Activated T-cell treated with anti-CD3 and anti-CD28 coated beads, Interleukin-2, amount 50 U/mL, for 24 hours (primary cell): ENCODE measurements at places on chromosomes 13 and 19.

DNA sequence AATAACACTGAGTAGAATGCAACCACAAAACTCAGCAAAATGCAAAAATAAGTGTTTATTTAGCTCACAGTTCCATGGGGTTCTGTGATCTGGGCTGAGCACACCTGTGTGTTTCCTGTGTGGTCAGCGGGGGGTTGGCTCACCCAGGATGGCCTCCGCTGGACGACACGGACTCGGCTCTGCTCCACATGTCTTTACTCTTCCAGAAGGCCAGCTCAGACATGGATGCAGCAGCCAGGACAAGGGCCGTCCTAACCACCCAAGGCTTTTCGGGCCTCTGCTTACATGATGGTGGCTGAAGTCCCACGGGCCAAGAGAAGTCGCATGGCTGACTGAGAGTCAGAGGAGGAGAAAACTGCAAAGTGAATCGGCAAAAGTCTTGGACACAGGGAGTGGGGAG is 153.5 kb upstream of the IRS2 start:
- no peak for DNase-seq

DNA sequence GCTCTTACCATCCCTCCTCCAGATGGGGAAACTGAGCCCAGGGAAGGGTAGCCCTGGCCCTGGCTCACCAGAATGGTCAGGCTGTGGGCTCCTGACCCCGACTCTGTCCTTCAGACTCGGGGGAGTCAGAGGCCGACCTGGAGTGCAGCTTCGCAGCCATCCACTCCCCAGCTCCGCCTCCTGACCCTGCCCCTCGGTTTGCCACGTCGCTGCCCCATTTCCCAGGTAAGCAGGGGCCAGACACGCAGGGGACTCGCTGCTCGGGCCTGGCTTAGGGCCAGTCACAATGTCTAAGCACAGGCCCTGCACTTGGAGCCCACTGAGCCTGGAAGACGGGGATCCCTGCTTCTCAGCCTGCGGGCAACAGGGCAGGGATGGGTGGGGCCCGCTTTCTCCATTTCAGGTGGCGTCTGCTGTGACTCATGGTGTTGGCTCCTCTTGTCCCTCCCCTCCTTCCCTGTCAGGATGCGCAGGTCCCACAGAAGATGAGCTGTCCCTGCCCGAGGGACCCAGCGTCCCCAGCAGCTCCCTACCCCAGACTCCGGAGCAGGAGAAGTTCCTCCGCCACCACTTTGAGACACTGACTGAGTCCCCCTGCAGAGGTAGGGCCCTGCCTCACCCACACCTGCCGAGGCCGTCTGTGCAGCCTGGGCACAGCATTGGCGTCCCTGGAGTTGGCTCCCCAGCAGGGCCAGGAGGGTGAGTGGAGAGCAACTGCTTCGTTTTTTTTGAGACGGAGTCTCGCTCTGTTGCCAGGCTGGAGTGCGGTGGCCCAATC is 9.2 kb upstream of the OVOL3 start:
- DNase-seq, result no peak

DNA sequence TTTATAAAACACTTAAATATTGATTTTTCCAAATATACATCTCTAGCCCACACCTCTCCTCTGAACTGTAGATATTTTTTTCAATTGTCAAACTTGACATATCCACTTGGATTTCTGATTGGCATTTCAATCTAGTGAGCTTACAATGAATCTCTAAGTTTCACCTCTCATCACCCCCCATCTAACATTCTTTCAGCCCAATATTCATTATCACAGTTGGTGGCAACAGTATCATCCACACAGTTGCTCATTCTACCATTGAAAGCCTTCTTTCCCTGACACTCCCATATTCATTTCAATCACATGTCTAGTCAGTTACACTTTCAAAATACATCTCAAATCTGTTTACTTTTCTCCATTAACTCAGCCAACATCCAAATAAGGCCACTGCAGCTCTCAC is 385.2 kb downstream of the PCDH20 start:
- DNase-seq, result no peak

GRCh38 chr19:34155686-34156085 is 16.6 kb upstream of the LSM14A start:
- DNase-seq, result no peak

DNA sequence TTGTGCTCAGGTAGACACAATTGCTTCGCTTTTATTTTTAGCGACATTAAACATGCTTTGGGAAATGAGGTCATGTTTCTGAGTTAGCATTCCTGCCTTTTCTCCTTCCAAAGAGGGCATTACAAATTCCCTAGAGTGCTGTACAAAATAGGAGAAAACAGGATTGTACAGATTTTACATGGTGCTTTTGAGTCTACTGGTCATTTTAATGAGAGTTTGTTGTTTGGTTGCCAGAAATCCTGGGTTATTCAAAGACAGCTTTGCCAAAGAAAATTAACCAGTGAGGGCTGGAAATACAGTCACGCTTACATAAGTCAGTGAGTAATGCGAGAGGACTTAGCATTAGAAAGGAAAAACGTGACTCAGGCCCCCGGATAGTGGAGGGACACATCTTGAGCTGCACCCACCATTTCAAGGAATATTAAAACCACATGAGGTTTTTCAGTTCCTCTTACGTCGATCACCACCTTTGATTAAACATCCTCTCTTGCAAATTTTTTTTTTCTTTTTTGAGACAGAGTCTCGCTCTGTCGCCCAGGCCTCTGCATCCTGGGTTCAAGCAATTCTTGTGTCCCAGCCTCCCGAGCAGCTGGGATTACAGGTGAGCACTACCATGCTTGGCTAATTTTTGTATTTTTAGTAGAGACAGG is 55.4 kb downstream of the SACS start:
- peak; percentile 51 for DNase-seq

DNA sequence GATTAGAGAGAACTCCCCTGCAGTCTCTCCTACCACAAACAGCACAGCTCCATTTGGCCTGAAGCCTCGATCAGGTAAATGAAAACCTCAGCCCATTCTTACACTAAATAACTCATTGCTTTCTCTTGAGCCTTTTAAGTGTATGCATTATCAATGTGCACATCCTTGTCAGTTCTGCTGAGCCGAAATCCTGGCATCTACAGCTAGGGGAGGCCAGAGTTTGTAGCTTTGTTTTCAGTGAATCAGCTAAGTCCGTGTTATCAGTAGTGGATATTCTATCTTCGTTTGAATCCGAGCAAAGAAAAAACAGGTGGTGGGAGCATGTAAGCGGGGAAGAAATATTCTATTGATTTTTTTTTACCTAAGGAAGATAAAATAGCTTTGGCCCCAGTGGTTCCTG is 84.4 kb downstream of the ESD start:
- DNase-seq, result no peak

DNA sequence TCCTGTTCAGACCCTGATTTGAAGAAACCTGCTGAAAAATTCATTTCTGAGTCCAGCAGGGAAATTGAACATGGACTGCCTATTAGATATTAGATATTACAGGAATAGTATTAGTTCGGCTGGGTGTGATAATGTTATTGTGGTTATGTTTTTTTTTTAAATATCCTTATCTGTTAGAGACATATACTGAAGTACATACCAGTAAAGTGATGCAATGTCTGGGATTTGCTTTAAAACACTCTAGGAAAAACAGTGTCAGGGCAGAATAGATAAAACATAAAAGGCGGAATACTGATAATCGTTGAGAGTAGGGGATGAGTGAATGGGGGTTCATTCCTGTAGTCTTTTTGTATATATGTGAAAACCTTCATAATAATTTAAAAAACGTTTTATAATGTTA is 28.7 kb upstream of the AMER2 start:
- no peak for DNase-seq

GRCh38 chr13:56015919-56016318 is 1124.8 kb upstream of the PRR20A start:
- no peak for DNase-seq

- no peak for DNase-seq
Observed at GRCh38 chr19:45115809-45116615, 23.0 kb downstream of the PPP1R37 start.

GRCh38 chr13:53408847-53409568 is 380.4 kb downstream of the OLFM4 start:
- no peak for DNase-seq

DNA sequence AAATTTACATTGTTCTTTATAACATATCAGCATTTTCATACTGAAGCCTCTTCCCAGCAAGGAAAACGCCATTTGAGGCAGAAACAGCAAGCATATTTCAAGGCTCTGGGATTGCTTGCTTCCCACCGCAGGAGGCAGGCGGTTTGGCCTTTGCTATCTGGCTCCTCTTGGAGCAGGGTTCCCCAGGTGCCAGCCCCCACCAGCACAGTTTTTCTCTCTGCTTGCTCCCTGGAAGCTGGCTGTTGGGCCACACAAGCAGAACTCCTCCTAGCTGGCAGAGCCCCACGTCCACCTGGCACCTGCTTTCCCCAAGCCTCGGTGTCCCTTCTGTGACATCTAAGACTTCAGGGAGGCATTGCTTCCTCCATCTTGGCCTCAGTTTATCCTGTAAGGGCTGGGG is 16.7 kb downstream of the GATAD2A start:
- no peak for DNase-seq

DNA sequence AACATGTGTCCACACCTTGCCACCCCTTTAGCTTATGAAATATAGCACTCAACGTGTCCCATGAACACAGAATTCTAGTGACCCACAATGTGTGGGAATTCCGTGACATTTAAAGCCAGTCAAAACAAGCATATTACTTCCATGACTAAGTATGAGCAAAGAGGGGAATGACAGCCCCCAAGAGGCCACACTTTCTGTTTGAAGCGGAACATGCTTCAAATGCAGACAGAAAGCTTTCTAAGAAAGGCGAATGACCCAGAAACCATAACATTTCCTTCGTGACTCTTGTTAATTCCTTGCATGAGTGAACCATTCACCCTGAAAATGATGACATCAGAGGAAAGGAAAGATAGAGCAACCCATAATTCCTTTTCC is 122.0 kb upstream of the FNDC3A start:
- DNase-seq, result peak; percentile 47

DNA sequence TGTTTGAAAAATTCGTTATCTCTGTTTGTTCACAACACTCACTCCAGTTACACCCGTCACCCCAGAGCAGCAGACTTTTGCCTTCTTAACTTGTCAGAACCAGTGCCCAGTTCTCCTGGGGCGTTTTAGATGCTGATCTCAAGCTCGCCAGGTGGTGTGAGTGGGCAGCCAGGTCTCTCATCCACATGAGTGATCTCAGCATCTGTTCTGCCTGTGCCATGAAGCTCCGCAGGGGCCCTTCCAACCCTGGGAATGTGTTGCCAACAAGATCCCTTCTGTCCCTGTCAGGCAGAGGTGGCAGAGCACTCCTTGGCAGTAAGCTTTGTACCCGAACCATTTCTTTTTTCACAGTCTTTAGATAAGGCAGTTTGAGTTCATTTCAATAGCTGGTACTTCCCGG is 896.5 kb downstream of the UQCRFS1 start:
- no peak for DNase-seq

DNA sequence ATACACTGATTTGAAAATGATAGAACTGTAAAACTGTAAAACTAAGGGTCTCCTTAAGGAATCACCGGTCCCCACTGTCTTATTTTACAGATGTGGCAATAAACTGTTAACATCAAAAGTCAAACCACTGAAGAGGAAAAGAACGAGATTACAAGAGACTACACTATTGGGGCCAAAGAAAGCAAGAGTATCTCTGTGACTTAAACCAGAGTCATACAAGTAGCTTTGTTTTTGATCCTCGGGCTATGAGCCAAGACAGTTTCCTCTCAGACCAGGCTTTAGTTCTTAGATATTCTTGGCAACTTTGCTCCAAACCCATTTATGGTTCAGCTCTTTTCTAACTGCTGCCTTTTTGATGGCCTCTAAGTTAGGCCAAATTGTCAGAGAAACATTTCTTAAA is 113.8 kb downstream of the TBC1D4 start:
- DNase-seq, result no peak

- no peak for DNase-seq
Observed at GRCh38 chr19:46731584-46731983, 14.3 kb upstream of the FKRP start.

DNA sequence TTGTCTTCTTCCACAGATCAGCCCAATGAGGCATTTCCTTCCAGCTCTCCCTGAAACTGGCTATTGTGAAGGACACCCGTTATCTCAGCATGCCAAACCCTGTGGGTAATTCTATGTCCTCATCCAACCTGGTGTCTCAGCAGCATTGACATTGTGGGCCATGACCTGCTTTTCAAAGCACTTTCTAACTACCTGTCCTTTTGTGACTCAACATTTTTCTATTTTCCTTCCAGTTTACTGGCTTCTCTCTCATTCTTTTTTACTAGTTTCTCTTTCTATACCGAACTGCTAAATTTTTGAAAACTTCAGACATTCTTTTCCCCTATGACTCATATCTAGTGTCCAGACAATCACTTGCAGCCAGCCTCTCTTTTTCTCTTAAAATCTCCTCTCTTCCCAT is 136.4 kb upstream of the HTR2A start:
- DNase-seq, result no peak

- peak; percentile 47 for DNase-seq
Observed at GRCh38 chr19:13505761-13506470, 363 bp downstream of the CACNA1A start.
